ENCODE measurements at places on chromosomes 1 and 21. TPM values are rescaled to one million over a fixed set of nuclear protein-coding genes. Genes with fewer than 3 reads are reported as not detected.

DNA sequence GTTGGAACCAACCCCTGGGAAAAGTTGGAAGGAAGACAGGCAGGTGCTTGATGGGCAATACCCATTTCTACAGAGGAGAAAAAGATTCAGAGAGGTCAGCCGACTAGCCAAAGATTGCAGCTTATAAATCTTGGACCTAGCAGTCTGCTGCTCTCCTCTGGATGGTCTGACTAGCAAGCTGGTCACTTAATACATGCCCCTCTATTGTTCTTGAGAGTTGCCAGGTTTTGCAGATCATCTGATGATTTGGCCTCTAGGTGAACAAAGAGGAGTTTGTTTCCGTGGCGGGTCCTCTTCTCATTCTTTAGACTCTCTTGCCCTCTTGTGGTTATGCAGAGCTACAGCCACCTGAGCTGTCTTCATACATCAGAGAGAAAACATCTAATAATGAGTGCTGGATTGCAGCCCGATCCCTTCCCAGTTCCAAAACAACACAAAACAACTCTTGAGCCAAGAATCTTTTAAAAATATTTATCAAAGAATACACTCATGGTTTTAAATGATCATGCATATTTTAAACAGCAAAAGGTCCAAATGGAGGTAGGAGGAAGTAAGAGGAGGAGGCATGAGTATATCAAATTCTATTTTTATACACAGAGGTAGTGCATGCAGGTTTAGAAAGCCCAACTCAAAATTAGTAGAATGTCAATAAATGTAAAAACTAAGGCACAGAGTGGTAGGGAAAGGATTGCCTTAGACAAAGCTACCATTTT lies 115.7 kb downstream of the SLC30A10 start:
- no peak for DNase-seq

- DNase-seq = no peak
Measured at GRCh38 chr1:117286562-117286961, 75.8 kb upstream of the VTCN1 start.

DNA sequence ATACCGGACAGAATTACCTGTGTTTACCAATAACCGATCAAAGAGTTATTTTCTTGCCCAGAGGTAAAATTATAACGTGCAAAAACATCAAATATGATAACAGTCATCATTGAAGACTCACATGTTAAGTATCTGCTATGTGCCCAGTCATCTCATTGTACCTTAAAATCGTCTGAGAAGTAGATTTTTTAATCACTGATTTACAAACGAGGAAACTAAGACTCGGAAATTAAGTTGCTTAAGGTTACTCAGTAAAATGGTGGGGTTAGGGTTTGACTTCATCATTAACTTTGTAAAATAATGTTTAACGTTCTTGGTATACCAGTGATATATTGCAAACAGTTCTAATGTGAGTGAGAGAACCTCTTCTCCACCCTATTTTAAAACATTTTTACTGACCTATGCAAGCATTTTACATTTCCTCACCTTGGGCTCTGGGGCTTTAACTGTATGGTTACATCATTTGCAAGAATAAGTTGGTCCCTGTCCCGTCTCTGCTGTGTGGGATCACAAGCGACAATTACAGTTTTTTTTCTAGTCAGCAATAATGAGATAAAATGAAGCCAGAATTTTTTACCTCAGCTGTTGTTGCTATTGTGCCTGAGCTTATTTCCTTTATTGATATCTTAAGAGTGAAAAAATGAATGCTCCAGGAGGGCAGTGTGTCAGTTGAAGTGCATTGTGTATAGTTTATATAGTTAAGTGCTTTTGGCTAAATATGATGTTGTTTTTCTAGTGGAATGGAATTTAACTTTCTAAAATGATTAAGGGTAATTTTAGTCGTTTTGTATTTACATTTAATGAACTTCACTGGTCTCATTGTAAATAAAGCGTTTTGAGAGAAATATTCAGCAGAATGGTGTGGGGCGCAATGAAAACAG lies 2.7 kb downstream of the RPRD2 start:
- no peak for DNase-seq

DNA sequence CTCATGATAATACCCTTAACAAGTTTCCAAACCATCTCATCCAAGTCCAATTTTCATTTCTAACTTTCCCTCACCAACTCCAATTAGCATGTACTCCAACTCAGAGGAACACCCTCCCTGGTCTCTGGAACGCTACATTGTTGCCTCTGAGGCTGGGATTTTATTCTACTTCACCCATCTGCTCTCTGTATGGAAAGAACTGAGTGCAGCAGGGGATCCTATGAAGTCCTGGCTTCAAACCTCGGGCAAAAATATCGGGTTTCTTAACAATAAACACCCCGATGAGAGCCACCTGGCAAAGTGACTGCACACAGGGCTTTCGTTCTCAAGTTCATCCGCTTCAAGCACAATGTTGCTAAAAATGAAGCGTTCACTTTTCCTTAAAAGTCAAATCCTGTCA lies 99.6 kb downstream of the CRB1 start:
- no peak for DNase-seq

DNA sequence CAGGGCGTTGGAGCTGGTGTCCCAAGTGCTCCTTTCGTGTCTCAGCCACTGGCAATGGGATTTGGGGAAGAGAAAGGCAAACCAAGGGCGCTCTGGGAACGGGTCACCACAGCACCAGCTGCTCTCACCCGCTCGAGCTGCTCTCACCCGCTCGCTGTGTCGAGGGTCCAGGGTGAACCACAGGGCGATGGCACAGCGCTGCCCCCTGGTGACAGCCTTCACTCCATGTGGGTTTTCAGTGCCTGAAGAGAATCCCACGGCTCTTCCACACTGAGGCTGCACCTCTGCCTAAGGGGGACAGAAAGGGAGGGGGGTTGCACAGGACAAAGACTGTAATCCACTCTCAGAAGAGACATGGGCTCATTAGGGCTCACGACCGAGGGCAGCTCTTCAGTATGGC lies 7.1 kb upstream of the CLDN19 start:
- peak; percentile 58 for DNase-seq

GRCh38 chr1:219555031-219555692 lies 57.7 kb downstream of the ZC3H11B start:
- DNase-seq = no peak

DNA sequence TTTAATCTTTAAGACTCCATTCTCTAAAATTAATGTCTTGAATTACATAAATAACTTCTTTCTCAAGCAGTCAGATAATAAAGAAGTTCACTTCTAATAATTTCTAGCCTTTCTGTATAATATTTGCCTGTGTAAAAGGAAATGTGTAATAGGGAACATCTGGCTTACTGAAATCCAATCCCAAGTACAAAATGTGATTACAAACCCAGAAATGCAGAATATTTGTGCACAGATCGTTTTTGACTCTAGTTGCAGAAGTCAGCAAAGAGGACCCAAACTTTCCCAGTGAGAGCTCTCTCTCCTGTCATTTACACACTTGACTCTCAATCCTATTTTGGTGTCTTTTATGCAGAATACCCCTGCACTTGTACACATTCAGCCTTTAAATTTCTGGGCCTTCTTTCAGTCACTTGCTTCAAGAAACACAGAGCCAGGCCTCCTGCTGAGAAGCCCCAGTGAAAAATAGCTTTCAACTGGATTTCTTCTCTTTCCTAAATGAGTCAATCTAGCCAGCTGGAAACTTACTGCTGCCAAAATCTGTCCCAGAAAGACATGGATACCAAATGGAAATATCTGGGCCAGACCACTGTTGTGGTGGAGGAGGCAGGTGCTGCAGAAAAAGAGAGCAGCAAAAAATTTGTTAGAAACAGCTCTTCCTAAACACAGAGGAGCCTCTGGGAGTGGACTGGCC lies 68.5 kb upstream of the ADAM30 start:
- no peak for DNase-seq

- DNase-seq = no peak
Measured at GRCh38 chr1:93446837-93447451, 974 bp upstream of the FNBP1L start.

- no peak for DNase-seq
Measured at GRCh38 chr21:38121888-38122720, 134.7 kb upstream of the KCNJ15 start.

DNA sequence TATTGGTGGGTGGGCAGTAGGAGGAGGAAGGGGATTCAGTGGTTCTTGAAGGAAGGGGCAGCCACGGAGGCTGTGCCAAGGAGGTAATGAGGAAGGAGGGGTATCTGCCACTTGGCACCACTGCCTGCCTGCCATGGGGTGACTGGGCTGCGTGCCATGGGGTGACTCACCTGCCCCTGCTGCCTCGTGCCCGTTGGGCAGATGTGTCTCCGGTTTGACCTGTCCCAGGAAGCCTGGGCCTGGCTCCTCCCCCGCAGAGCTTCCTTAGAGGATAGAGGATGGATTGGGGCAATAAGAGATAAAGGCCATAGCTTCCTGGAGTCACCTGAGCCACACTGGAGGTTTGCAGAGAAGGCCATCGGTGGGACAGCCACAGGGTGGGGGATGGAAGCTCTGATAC lies 1.7 kb downstream of the PADI3 start:
- no peak for DNase-seq

MXRA8 gene
- 0.51 TPM for total RNA-seq

FAM78B gene
- not detected for total RNA-seq

GRCh38 chr1:202311875-202312635 lies 29.7 kb downstream of the UBE2T start:
- no peak for DNase-seq
